Dermis blood vessel endothelial cell (primary cell): ENCODE measurements at places on chromosomes 1 and 21.

DNA sequence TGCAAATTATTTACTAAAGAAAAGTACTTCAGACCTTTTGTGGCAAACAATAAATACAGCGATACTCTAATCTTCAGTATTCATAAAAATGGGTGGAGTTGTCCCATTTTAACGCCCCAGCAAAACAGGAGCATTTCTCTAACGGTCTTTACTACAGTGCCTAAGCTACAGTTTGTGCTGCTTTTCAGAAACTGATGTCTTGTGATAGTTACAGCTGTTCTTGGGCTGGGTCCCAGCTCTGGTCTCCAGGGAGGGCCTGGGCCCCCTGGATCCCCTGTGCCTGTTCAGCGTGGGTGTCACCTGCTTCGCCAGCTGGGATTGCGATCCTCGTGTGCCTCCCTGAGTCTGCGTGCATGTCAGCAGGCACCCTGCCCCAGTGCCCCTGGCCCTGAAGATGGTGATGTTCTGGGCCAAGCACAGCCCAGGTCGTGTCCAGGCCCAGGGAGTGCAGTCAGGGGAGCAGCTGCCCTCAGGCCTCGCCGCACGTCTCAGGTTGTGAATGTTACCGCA is 64.0 kb upstream of the DIP2A start:
- no peak for DNase-seq

- DNase-seq, result peak; percentile 12
These were observed 41.1 kb downstream of the IL6R start for GRCh38 chr1:154446292-154446691.

DNA sequence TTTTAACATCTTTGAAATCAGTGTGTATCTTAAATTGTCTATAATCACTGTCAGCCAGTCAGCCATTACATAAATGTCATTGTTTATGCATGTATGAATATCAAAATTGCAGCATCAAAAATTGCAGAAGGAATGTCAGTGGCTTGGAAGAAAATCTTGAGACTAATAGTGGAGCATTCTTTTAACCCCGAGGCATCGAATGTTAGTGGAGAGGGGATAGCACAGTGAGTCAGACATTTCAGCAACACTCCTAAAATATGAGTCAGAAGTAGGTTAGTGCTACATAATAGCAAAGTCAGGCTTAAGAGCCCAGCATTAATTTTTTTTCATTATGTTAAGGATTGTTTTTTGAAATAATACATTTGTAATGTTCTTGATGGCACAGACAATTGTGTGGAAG is 45.5 kb downstream of the SNRPE start:
- DNase-seq, result peak; percentile 70

DNA sequence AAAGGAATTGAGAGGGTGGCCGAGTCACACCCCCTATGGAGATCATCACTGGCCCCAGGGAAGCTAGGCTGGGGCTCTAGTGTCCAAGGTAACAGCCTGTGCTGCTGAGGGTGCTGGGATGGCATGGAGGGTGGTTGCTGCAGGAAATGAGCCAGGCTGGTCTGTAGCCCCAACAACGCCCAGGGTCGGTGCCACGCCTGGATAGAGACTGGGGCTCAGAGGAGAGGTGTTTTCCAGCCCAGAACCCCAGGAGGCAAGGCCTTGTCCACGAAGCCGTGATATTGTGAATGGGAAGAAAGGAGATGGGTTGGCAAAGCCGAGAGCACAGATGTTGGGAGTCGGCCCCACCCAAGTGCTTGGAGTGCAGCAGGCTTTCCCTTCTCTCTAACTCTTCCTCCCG is 68.9 kb upstream of the ACTRT2 start:
- no peak for DNase-seq

DNA sequence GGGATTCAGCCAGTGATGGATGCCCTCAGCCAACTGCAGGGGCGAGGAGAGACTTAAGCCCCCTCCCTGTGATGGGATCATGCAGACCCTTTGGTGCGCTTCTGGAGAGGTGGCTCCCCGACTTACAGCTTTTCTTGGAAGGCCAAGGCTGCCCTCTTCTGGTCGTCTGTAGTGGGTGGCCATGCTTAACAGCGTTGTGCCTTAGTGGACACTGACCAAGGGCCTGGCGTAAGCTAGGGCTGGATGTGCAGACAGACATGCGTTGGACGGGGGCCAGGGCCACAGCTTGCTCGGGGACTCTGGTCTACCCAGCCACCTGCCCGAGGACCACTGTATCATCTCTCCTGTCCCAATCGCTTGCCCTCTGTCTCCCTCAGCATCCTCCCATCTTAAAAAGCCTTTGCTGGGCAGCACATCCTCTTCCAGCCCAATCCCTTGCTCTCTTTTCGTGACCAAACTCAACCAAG is 5.5 kb downstream of the AZIN2 start:
- peak; percentile 91 for DNase-seq

DNA sequence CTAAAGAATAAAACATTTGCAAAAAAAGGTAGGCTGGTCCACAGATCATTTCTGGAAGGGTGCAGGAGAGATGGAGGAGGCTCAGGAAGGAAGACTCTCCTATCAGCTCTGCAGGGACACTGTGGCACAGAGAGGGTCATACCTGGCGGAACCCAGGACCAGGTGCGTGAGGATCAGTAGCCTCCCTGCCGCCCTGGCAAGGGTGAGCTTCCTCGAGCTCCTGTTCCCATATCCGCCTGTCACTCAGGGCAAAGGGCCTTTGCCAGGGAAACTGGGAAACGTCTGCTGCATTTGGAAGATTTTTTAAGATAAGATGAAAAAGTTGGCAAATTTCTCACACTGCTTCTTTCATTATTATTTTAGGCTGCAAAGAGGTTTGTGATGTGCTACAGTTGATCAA is 112.1 kb upstream of the TIAM1 start:
- DNase-seq, result no peak

- DNase-seq, result peak; percentile 39
These were observed at the start of gene CTSS for GRCh38 chr1:150765296-150765976. TSS of gene CTSS (minus strand) at chr1:150765778. CDS start at chr1:150764763, 1,015 bp downstream.

- DNase-seq, result peak; percentile 75
These were observed 18.4 kb upstream of the SPATC1L start for GRCh38 chr21:46202592-46203202.
